KBM-7 (cell line): ENCODE measurements at places on chromosomes 16 and 17.

DNA sequence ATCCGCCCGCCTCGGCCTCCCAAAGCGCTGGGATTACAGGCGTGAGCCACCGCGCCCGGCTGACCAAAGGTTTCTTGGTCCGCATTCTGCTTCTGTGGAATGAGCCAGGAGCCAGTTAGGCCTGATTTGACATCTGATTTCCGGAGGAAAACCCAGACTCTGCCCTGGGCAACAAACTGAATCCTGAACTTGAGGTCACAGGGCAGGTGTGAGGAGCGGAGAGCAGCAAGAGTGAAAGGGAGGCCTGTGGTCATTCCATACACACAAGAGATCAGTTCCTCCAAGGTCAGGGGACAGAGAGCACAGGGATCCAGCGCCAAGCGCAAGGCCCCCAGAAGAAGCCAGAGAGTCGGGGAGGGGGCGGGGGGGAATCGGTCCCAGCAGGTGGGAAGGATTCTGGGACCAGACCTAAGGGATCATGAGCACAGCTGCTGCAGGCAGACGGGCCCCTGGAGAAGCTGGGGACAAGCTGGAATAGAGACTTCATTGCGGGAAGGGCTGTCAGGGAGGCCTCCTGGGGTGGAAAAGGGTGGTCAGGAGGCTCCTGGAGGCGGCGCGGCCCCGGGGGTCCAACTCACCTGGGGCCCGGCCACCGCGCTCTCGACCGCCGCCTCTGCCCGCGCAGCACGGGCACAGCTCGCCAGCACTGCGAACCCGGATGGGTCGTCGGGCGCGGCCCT is 436 bp downstream of the SHPK start:
- DNase-seq = no peak

DNA sequence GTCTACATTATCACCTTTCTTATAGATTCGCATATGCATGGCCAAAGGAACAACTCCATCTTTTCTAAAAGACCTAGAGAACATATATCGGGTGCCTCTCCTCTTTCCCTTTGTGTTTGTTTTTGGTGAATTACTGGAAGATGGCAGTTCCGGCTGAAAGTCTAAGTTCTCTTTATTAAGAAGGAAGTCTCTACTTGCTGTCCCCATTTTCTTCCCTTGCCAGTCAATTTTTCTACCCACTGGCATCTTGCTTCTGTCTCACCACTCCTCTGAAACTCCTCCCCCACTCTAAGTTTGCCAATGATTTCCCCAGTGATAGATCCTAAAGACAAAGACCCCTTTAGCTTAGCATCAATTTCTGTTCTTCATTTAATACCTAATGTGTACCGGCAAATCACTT is 93.9 kb upstream of the CORO6 start:
- no peak for DNase-seq

- peak; percentile 97 for DNase-seq
These were observed 14.6 kb upstream of the CSNK1D start for GRCh38 chr17:82287868-82288801.

DNA sequence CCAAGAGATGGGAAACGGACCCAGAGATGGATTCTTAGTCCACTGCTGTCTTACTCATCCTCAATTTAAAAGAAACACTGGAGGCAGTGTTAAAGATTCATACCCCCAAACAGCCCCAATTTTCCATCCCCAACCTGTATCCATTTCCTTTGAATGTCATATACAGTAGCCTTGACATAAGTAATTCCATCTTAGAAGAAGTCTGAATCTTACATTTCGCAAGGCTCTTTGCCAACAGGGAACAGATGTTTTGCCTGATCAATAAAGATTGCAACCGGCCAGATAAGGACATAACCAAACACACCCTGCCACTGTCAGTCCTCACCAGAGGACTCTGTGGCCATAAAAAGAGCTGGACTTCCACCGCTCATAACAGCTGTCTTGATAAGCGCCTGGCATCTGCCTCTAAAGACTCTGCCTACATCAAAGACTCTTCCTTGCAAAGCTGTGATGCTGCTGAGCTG is 59.0 kb upstream of the MED9 start:
- DNase-seq = no peak

DNA sequence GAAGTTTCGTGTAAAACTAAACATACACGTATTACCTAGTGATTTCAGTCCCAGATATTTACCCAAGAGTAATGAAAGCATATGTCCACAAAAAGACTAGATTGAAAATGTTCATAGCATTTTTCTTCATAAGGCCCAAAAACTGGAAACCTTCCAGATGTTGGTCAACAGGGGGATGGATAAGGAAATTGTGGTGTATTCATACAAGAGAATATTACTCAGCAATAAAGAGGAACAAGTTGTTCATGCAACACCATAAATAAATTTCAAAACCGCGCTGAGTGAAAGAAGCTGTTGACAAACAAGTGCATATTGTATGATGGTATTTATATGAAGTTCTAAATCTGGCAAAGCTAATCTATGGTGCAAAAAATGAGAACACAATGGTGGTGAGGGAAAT is 54.1 kb upstream of the NFAT5 start:
- no peak for DNase-seq

GRCh38 chr17:4130715-4131114 is 12.1 kb downstream of the ZZEF1 start:
- DNase-seq = peak; percentile 86

GRCh38 chr17:61451538-61452300 is 503 bp upstream of the TBX4 start:
- DNase-seq = no peak

DNA sequence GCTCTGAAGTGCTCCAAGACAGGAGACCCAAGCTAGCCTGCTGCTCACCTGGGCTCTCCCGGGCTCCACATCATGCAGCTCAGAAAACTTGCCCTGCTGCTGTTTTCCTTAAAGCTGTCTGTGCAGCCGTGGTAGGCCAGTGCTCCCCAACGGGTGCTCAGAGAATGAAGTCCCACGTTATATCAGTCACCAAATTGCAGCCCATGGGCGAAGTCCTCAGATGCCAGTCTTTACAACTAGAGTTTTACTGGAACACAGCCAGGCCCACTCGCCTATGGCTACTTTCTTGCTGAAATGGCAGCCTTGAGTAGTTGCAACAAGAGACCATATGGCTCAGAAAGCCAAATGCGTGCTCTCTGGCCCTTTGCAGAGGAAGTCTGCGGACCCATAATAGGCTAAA is 6.3 kb downstream of the CREBBP start:
- no peak for DNase-seq

GRCh38 chr17:74736513-74737298 is at the start of gene RAB37:
RAB37 (plus strand) TSS chr17:74737256; CDS start chr17:74737273, 17 bp downstream.
- DNase-seq = peak; percentile 79

DNA sequence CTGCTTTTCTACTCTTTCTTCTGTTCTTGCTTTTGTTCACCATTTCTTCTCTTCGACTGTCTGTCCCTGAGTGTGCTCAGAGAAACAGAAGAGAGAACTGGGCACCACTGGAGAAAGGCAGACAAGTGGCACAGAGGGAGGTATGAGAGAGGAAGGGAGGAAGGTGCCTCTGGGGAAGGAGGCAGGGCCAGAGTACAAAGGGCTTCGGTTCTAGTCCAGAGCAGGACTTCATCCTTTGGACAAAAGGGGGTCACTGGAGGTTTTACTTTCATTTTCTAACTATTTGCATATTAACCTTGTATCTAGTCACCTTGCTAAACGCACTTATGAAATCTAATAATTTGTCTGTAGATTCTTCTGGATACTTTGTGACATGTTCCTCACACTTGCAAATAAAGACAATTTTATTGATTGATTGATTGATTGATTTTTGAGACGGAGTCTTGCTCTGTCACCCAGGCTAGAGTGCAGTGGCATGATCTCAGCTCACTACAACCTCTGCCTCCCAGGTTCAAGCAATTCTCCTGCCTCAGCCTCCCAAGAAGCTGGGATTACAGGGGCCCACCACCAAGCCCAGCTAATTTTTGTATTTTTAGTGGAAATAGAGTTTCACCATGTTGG is 13.5 kb downstream of the ITGB4 start:
- no peak for DNase-seq

GRCh38 chr17:35372846-35373533 is 431 bp downstream of the SLFN11 start:
- peak; percentile 52 for DNase-seq

GRCh38 chr17:31695456-31696090 is 163.5 kb downstream of the COPRS start:
- no peak for DNase-seq
